ENCODE measurements at places on chromosomes 7 and 10.

DNA sequence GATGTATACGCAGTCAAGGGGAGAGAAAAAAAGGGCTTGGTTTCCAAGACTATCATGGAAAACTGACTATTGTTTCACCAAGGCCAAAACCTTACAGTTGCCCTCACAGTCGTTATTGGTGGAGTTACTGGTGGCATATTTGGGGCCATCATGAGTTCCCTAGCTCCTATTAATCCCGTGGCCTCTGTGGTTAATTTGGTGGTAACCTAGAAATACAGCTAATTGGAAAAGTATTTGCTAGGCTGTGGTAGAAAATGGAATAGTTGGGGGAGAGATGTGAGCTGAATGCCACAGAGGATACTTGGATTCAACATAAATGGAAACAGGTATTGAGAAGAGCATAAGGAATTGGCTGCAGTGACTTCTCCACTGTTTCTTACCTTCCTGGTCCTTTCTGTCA is 450.7 kb downstream of the KCNMA1 start:
- no peak for DNase-seq

- no peak for DNase-seq
These were observed 59.8 kb downstream of the LHPP start for GRCh38 chr10:124521429-124521871.

DNA sequence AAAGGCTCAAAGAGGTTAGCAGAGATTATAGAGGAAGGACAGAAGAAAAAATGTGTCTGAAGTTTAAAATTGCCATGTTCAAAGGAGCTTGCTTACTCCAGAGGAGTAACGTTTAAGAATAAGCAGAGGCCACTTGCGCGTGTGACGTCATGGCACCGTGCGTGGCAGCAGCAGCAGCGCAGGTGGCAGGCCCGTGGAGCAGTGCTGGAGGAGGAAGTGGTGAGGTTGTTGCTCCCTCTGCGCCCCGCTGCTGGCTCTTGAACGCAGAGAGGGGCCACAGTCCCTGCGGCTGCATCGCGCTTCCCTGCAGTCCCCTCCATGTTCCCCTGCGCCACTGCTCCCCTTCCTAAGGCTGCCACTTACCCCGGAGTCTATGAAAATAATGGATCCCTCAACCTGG is 37.5 kb downstream of the GDI2 start:
- no peak for DNase-seq

- no peak for DNase-seq
These were observed 59.3 kb upstream of the SH2B2 start for GRCh38 chr7:102227371-102227770.

DNA sequence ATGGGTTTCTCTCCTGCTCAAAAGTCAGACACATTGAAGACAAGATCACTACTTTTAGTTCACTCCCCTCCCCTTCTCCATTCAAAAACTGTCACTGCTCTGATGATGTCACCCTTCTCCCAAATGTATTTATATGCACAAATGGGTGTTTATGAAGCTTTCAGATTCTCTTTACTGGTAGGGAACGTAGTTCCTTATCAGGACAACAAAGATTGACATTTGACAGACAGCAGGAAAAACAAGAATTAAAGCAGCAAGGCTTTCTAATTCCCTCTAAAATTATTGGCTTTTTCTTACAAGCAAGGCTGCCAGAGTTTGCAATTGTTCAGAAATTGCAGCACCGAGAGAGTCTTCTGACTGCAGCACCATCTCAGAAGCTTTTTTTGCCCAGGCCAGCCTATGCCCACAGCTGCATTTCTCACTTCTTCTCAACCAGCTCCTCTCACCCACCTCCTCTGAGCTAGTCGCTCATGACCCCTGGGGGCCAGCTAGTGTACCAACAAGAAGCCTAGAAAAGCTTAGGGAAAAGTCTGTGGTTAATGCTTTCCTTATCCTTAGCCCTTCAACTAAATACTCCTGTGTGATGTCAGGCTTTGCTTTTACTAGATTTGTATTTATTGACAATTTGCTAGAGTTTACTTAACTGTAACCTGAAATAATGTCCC is 265.1 kb downstream of the HTR7 start:
- peak; percentile 79 for DNase-seq

GRCh38 chr10:7090529-7090928 is 320.3 kb downstream of the SFMBT2 start:
- no peak for DNase-seq

- DNase-seq, result no peak
These were observed 5.6 kb upstream of the STK32C start for GRCh38 chr10:132313305-132313704.

GRCh38 chr7:148746135-148746534 is 47.4 kb downstream of the CUL1 start:
- DNase-seq, result no peak

- DNase-seq, result no peak
These were observed 156.2 kb downstream of the RAPGEF5 start for GRCh38 chr7:22200777-22201176.

GRCh38 chr7:131157530-131158243 is 170.0 kb upstream of the MKLN1 start:
- peak; percentile 91 for DNase-seq

DNA sequence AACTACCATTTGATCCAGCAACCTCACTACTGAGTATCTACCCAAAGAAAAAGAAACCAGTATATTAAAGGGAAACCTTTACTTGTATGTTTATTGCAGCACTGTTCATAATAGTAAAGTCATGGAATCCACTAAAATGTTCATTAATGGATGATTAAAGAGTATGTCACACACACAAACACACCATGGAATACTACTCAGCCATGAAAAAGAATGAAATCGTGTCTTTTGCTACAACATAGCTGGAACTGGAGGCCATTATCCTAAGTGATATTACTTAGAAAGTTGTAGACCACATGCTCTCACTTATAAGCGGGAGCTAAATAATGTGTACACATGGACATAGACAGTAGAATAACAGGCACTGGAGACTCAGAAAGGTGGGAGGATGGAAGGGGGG is 203.0 kb upstream of the SLC26A5 start:
- DNase-seq, result no peak

DNA sequence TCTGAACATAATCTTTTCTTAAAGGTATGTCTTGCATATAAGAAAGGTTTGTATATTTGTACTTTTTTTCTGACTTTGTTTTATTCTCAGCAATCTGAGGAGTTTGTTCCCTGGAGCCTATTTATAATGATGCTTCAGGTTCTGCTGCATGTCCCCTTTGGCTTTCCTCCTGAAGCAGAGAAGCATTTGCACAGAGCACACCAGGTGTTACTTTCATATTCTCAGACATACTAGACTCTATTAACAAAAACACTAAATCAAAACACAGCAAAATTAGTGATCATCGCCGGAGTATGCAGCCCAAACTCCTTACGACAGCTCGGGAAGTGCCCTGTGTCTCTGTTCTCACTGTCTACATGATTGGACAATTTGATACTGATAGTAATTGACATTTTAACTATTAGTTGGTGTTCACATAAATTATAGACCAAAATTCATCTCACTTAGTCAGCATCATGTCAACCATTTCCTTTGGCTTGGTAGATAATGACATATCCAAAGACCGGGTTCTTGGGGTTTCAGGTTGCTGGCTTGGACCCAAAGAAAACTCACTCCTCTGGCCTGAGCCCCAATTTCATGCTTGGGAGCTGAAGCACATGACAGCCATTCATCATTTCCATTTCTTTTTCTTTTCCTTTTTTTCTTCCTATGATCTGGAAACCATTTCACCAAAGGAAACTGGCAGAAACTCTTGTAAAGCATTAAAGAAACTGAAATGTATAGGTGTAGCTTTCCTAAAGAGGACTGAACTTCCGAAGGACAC is 400.1 kb upstream of the NRP1 start:
- peak; percentile 72 for DNase-seq

- no peak for DNase-seq
These were observed 450.2 kb upstream of the GALNT17 start for GRCh38 chr7:70681469-70682350.

DNA sequence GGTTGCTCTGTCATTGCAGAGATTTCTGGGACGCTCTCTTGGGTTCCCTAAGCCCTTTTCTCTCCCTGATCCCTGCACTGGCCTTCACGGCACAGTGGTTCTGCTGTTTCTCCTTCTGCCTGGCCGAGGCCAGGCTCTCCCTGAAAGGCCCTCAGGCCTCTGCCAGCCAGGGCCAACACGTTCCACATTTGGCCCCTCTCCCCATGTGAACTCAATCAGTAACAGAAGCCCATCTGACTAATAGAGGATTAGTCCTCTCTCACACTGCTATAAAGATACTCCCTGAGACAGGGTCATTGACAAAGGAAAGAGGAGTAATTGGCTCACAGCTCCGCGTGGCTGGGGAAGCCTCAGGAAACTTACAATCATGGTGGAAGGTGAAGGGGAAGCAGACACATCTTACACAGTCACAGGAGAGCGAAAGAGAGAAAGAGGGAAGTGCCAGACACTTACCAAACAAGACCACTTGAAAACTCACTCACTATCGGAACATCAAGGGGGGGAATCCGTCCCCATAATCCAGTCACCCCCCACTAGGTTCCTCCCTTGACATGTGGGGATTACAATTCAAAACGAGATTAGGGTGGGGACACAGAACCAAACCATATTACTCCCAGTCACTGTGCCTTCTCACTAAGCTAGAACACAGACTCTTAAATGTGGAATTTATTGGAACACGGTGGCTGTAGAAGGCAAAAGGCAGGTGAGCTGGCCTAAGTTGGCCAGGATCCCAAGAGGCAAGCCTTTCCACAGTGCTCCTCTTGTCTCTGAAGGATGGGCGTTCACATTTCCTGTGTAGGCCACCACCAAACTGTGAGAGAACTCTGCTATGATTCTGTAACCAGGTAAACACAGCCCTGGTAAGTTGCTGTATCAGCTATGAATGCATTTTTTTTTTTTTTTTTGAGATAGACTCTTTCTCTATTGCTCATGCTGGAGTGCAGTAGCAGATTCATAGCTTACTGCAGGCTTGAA is 8.8 kb downstream of the FZD8 start:
- DNase-seq, result no peak

- no peak for DNase-seq
These were observed 383.1 kb downstream of the LRRTM3 start for GRCh38 chr10:67308912-67309311.

GRCh38 chr10:13877154-13877909 is 290.6 kb downstream of the PRPF18 start:
- no peak for DNase-seq

- DNase-seq, result no peak
These were observed 254.1 kb downstream of the KIAA1217 start for GRCh38 chr10:24462889-24463552.

GRCh38 chr10:16894821-16895220 is 77.6 kb upstream of the RSU1 start:
- no peak for DNase-seq

DNA sequence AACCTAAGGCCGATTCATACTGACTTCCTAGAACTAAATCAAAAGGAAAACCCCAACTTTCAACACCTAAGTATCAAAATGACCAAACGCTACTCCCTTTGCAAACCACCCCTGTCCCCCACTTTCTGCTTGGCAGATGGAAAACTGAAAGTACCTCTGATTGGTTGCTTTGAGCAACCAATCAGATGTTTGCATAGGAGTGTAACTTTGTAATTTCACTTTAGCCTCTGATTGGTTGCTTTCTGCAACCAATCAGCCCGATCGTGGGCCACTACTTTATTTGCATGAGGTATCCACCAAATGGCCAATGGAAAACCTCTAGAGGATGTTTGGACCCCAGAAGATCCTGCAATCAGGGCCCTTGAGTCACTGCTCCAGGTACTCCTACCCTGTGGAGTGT is 12.3 kb upstream of the SNX10 start:
- no peak for DNase-seq

- no peak for DNase-seq
These were observed 96.9 kb downstream of the ELMO1 start for GRCh38 chr7:37351716-37352115.

- DNase-seq, result no peak
These were observed 553.8 kb downstream of the GLRX3 start for GRCh38 chr10:130689743-130690626.

- no peak for DNase-seq
These were observed 39.4 kb upstream of the PIP4K2A start for GRCh38 chr10:22753786-22754185.

DNA sequence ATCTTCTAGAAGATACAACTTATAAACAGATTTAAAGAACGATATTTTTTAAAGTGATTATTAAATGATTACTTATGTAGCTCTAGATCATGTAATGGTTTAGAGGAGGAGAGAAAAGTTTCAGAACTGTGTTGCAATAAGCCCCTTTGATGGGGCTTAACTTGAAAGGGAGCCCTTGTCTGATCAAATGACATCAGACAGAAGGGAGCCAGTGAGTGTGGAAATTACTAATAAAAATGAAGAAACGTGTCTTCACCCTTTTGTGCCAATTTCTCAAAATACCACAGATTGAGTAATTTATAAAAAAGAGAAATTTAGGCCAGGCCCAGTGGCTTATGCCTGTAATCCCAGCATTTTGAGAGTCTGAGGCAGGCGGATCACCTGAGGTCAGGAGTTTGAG is 318.2 kb downstream of the EXOC4 start:
- DNase-seq, result peak; percentile 43

GRCh38 chr7:124799448-124799847 is 33.9 kb upstream of the GPR37 start:
- DNase-seq, result no peak

DNA sequence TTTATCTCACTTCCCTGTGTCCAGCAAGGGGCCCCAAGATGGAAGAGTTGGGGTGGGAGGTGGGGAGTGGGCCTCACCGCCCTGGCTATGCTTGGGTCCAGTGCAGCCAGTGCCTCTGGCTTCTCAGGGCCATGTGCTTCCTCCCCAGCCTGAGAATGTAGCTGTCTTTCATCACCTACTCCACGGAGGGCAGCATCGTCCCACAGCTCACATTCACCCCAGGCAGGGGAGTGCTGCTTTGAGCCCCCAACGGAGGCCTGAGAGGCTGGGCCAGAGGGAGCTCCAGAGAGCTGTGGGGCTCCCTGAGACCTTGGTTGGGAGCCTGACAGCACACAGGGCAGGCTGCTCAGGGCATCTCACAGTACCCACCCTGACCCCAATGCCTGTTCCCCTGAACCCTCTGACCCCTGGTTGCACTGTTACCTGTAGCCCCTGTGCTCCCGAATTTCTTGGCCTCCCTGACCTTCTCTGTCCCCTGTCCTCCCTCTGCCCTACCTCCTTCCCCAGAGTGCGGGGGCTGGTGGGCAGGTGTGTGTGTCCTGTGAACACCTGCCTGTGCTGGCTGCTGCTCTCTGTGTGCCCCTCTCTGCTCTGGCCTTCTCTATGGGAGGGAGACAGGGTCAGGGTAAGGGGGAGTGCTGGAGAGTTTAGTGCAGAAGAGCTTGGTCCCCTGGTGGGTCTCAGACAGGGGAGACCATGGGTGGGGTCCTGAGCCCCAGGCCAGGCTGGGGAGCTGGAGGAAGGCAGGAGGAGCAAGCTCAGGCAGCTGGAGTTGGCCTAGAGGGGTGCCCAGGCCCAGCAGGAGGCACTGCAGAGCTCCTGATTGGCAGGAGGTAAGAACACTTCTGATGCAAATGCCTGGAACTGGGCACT is 19.6 kb upstream of the ZNF488 start:
- DNase-seq, result no peak
